Right atrium auricular region (tissue), 2 donors: ENCODE measurements at places on chromosomes 4 and X. TPM values are rescaled to one million over a fixed set of nuclear protein-coding genes. Genes with fewer than 3 reads are reported as not detected.

Gene RS1
- not detected for total RNA-seq

Gene CT45A2
- total RNA-seq: not detected

Gene KLKB1
- 1.9 TPM for total RNA-seq

Gene SH3D19
- 107 TPM for total RNA-seq

Gene ATP1B4
- total RNA-seq: 1.4 TPM

Gene GUCY1A1
- total RNA-seq: 52.5 TPM

- H3K4me3 ChIP-seq: no peak overlapping the region
- no peak for DNase-seq
- no peaks in the 10 kb centered on the region for H3K4me1 ChIP-seq
Measured at GRCh38 chr4:80990851-80991250, 39.7 kb upstream of the BMP3 start.

DNA sequence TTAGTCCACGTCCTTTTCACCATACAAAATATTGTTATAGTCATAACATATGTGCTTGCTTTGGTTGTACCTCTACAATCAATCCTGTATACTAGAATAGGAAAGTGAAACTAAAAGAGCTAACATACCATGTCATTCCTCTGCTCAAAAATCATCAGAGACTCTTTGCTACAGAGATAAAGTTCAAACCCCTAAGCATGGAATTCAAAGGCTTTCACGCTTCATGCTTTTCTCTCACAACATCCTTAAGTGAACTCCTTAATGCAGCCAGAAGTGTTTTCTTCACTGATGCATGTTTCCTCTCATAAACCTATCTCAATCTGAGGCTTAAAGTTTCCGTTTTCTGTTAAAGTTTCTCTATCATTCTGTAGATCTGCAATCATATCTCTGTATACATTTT lies 744.6 kb upstream of the IGFBP7 start:
- no peak overlapping the region for H3K4me3 ChIP-seq
- no peak for DNase-seq
- no peaks in the 10 kb centered on the region for H3K27me3 ChIP-seq
- no peaks in the 10 kb centered on the region for H3K4me1 ChIP-seq

GRCh38 chr4:165077034-165077578 lies 23.4 kb downstream of the TRIM75 start:
- DNase-seq: peak; percentile 18
- no peaks in the 10 kb centered on the region for H3K27me3 ChIP-seq
- H3K4me1 ChIP-seq: no peaks in the 10 kb centered on the region
- H3K27ac ChIP-seq: no peak overlapping the region
- no peak overlapping the region for H3K4me3 ChIP-seq
- peaks cover 16% of the 10 kb centered on the region for H3K36me3 ChIP-seq

- no peaks in the 10 kb centered on the region for H3K4me1 ChIP-seq
- no peak for DNase-seq
- H3K36me3 ChIP-seq: no peaks in the 10 kb centered on the region
- no peaks in the 10 kb centered on the region for H3K27me3 ChIP-seq
- H3K27ac ChIP-seq: no peak overlapping the region
Measured at GRCh38 chrX:13198056-13198761, 121.6 kb downstream of the ATXN3L start.

DNA sequence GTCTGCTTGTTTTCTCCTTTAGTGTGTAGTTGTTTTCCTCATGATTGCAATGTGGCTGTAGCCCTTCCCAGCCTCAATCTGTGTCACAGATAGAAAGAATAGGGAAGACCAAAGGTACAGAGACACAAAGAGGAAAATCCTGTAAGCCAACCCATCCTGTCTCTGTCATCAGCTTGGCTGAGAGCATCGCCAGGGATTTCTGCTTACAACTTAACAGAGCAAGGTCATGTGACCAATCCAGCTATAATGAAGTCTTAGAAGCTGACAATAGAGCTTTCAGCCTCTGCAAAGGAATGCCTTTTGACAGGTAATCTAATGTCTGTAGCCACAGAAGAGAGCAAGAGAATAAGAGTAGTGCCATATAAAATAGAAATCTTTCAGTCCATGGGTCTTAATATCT lies 1598.0 kb upstream of the AGA start:
- H3K4me3 ChIP-seq: no peak overlapping the region
- no peak for DNase-seq
- H3K27ac ChIP-seq: no peak overlapping the region
- no peaks in the 10 kb centered on the region for H3K36me3 ChIP-seq
- no peaks in the 10 kb centered on the region for H3K27me3 ChIP-seq

DNA sequence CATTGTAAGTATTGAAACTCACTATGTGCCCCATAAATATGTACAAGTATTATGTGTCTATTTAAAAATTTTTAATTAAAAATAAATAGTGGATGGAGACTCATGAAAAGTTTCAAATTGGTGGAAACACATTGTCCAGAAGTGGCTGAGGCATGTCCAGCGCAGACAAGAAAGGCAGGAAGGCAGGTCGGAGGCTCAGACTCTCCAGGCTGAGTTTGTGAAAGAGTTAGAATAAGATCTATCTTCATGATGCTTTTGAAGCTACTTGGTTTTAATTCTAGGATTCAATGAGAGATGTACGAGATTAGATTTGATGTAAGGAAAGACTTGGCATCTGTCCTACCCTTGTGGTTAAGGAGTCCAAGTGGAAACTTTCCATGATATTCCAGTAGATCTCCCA lies 19.8 kb downstream of the PNMA6F start:
- no peak for DNase-seq
- no peak overlapping the region for H3K4me3 ChIP-seq
- H3K27me3 ChIP-seq: no peaks in the 10 kb centered on the region
- H3K27ac ChIP-seq: no peak overlapping the region

DNA sequence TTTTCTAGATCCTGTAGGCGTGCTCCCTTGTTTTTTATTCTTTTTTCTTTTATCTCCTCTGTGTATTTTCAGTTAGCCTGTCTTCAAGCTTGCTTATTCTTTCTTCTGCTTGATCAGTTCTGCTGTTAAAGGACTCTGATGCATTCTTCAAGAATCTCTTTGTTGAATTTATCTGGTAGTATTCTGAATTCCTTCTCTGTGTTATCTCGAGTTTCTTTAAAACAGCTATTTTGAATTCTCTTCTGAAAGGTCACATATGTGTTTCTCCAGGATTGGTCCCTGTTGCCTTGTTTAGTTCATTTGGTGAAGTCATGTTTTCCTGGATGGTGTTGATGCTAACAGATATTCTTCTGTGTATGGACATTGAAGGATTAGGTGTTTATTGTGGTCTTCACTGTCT lies 15.3 kb downstream of the RAB33B start:
- no peak for DNase-seq
- H3K4me3 ChIP-seq: no peak overlapping the region
- no peaks in the 10 kb centered on the region for H3K4me1 ChIP-seq
- no peaks in the 10 kb centered on the region for H3K27me3 ChIP-seq

GRCh38 chr4:8310306-8310705 lies 40.8 kb downstream of the HTRA3 start:
- no peak overlapping the region for H3K4me3 ChIP-seq
- DNase-seq: no peak
- H3K36me3 ChIP-seq: no peaks in the 10 kb centered on the region

GRCh38 chrX:3940000-3940610 lies 226.7 kb upstream of the PRKX start:
- no peak for DNase-seq
- no peak overlapping the region for H3K27ac ChIP-seq
- H3K27me3 ChIP-seq: no peaks in the 10 kb centered on the region

- no peak overlapping the region for H3K4me3 ChIP-seq
- no peaks in the 10 kb centered on the region for H3K4me1 ChIP-seq
- no peak overlapping the region for H3K27ac ChIP-seq
- no peaks in the 10 kb centered on the region for H3K36me3 ChIP-seq
- no peaks in the 10 kb centered on the region for H3K27me3 ChIP-seq
Measured at GRCh38 chrX:113289503-113289902, 448.9 kb upstream of the AMOT start.

- DNase-seq: no peak
- H3K4me1 ChIP-seq: no peaks in the 10 kb centered on the region
- no peak overlapping the region for H3K4me3 ChIP-seq
- H3K27me3 ChIP-seq: no peaks in the 10 kb centered on the region
- H3K27ac ChIP-seq: no peak overlapping the region
Measured at GRCh38 chr4:133316909-133317308, 167.8 kb downstream of the PCDH10 start.

DNA sequence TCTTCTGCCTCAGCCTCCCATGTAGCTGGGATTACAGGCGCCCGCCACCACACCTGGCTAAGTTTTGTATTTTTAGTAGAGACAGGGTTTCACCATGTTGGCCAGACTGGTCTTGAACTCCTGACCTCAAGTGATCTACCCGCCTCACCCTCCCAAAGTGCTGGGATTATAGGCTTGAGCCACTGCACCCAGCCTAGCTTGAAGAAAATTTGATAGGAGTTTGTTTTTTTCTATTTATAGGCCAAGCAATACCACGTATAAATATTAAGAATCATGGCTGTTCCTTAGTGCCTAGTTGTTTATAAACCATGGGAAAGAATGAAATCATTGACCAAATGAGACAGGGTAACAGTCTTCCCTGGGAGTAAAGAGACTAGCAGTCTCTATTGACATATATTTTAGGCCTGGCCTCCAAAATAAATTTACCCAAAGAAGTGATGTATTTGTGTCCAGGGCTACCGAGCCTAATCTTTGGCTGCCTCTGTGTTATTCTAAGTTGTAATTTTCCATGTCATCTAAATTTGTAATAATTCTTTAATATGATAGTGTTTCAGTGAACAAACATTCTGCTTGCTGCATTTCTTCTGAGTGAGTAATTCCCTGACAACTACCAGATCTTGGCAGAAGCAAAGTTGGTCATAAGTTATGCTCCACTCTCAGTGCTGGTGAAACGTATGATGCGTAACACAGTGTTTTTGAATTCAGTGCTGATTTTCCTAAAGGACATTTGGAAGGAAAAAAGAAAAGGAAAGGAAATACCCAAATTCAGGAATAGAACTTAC lies 10.3 kb downstream of the PKD2 start:
- H3K4me3 ChIP-seq: no peak overlapping the region
- H3K36me3 ChIP-seq: peaks cover 9% of the 10 kb centered on the region
- H3K27ac ChIP-seq: peak overlapping the region; percentile 81
- no peak for DNase-seq
- H3K4me1 ChIP-seq: peaks cover 53% of the 10 kb centered on the region
- H3K27me3 ChIP-seq: no peaks in the 10 kb centered on the region

DNA sequence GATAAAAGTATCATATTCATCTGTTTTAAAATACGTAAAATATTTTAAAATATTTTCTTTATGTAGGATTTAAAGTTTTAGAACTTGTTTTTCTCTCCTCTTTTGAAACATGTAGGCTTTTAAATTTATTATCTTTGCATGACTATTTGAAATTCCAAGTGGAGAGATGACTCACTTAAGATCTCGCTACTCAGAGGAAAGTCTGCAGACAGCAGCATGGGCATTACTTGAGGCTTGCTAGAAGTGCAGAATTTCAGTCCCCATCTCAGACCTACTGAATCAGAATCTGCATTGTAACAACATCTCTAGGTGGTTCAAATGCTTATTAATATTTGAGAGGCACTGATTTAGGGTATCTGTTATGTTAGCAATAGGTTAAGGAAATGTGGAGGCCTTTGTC lies 225.7 kb upstream of the ARX start:
- H3K4me1 ChIP-seq: no peaks in the 10 kb centered on the region
- no peak overlapping the region for H3K4me3 ChIP-seq
- no peaks in the 10 kb centered on the region for H3K27me3 ChIP-seq
- no peak overlapping the region for H3K27ac ChIP-seq
- no peaks in the 10 kb centered on the region for H3K36me3 ChIP-seq

DNA sequence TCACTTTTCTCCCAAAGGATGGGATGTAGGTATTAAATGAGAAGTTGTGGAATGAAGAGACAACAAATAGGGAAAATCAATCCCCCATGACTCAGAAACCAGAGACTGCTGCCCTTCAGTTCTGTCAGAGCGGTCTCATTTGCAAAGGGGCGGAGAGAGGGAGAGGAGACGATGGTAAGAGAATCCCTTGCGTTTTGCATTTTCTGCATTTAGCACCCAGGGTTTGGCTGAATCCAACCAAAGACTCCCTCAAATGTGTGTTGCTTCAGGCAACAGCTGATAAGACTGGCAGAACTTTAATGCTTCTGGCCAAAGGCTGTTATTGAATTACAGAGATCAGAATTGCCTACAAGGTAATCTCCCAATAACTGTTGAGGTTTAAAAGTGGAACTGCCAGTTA lies 230.2 kb downstream of the EVC2 start:
- DNase-seq: no peak
- no peak overlapping the region for H3K4me3 ChIP-seq
- H3K36me3 ChIP-seq: no peaks in the 10 kb centered on the region
- H3K4me1 ChIP-seq: no peaks in the 10 kb centered on the region
- no peak overlapping the region for H3K27ac ChIP-seq

- DNase-seq: no peak
- peaks cover 55% of the 10 kb centered on the region for H3K36me3 ChIP-seq
- no peaks in the 10 kb centered on the region for H3K4me1 ChIP-seq
- no peak overlapping the region for H3K4me3 ChIP-seq
- no peak overlapping the region for H3K27ac ChIP-seq
- H3K27me3 ChIP-seq: no peaks in the 10 kb centered on the region
Measured at GRCh38 chr4:48841045-48841827, 10.3 kb downstream of the OCIAD1 start.

GRCh38 chrX:32153585-32153984 lies 1057.8 kb downstream of the DMD start:
- H3K27ac ChIP-seq: no peak overlapping the region
- no peak overlapping the region for H3K4me3 ChIP-seq
- H3K4me1 ChIP-seq: no peaks in the 10 kb centered on the region
- DNase-seq: no peak

GRCh38 chr4:112001041-112001440 lies 144.2 kb upstream of the FAM241A start:
- no peaks in the 10 kb centered on the region for H3K36me3 ChIP-seq
- H3K27ac ChIP-seq: no peak overlapping the region
- DNase-seq: no peak
- no peaks in the 10 kb centered on the region for H3K27me3 ChIP-seq
- H3K4me1 ChIP-seq: no peaks in the 10 kb centered on the region
- no peak overlapping the region for H3K4me3 ChIP-seq

DNA sequence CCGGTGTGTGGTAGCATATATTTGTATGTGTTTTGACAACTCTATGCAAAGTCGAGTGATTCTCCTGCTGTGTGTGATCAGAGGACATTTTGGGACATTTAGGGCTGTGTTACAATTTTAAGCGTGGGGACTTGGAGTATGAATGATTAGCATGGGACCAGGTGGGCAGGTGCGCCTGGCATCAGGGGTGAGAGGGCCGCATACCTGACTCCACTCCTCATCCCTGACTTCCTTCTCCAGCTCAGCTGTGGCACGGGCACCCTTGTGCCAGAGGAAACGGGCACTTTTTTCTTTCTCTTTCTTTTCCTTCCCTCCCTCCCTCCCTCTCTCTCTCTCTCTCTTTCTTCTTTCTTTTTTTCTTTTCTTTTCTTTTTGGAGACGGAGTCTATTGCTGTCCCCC lies 15.7 kb upstream of the PLCXD1 start:
- no peak overlapping the region for H3K27ac ChIP-seq
- DNase-seq: no peak
- H3K27me3 ChIP-seq: no peaks in the 10 kb centered on the region
- no peak overlapping the region for H3K4me3 ChIP-seq
- H3K36me3 ChIP-seq: no peaks in the 10 kb centered on the region
